ENCODE measurements at places on chromosomes 5 and 9.

GRCh38 chr5:169772688-169773087 is 135.6 kb downstream of the DOCK2 start:
- DNase-seq = no peak

- DNase-seq = no peak
Observed at GRCh38 chr9:22683700-22684075, 237.1 kb downstream of the DMRTA1 start.

DNA sequence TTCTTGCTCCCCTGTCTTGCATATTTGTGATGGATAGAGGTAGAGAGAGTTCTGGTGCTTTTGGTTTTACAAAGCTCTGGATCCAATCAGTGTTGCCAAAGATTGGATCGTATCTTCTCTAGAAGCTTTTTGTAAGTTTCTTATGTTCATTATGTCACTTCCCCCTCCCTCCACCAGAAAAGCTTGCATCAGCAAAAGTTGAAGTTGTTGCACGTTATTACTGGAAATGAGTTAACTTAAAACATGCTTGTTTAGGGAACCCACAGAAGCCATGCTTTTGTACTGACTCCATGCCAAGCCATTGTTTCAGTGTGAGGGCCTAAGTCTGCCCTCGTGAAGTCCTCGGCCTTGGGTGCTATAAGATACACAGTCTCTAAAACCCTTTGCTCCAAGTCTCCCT is 186.5 kb downstream of the ERCC6L2 start:
- DNase-seq = no peak

DNA sequence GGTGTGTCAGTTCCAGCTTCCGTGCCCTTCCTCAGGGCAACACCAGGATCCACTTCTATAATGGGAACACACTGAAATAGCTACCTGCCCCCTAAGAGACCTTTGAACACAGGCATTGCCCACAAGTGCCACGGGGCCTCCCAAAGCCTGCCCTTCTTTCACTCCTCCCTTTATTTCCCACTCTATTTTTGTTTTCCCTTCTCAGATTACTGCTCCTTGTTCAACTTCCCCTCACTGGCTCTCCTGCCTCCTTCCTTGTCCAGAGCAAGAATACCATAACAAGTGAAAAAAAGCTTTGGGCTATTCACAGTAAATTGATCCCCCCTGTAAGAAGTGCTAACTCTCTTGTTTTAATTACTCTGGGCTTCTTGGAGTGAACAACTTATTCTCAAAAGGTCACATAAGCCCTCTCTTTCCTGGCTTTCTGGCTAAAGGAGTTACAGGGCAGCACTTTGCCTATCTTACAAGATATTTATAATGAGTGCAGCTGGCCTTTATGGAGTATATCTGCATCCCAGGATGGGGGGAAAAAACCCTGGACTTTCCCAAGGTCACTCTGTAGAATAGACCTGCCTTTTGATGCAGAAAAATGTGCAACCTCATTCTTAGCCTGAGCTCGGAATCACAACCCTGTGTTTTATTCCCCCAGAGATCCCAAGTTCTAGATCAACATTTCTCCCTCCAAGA is 11.3 kb downstream of the CTXN3 start:
- DNase-seq = no peak

DNA sequence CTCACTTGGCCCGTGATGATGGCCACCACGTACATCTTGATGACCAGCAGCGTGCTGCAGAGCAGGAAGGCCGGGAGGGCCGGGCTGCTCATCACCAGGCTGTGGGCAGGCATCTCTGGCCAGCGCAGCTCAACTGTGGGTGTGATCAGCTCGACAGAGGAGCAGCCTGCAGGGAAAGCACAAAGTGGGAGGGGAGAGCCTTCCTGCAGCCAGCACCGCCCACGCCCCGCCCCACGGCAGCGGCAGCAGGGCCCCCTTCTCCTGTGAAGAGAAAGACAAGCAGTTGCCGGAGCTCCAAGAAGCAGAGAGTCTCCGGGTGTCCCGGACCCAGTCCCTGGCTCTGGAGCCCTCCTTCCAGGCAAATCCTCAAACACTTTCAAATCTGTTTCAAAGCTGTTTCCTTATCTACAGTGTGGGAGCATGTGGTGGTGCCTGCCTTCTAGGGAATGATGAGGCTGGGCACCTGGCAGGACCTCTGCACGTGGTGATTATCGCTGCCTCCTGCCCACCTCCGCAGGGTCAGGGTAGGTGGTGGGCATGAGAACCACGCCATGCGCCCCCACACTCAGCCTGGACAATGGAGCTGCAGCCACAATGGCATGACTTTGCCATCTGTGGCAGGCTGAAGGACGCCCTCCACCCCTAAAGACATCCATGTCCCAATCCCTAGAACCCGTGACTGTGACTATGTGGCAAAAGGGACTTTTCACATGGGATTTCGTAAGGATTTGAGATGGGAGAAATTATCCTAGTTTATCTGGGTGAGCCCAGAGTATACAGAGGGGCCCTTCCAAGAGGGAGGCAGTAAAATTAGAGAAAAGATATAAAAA is at the start of gene PTGES:
Gene PTGES (minus strand): TSS at position 143 of the 830 bp plus-strand sequence. CDS start 30 bp downstream, at position 113.
- no peak for DNase-seq

GRCh38 chr9:97770808-97771372 is 73.8 kb upstream of the XPA start:
- no peak for DNase-seq

DNA sequence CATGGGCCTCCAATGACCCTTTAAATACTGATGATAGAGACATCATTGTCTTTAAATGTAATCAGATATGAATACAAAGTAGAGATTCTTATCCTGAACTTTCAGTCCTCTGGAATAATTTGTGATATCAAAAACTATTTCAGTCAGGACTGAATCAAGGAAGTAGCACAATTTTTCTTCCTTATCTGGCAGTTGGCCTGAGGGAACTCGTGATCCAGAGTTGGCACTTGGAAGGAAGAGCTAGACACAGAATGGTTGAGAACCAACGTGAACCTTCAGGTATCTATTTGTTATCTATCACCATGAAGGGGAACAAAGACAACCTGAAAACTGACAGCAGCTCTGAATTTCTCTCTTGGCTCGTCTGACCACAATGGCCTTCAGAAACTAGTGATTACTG is 269.3 kb downstream of the PRDM9 start:
- no peak for DNase-seq

DNA sequence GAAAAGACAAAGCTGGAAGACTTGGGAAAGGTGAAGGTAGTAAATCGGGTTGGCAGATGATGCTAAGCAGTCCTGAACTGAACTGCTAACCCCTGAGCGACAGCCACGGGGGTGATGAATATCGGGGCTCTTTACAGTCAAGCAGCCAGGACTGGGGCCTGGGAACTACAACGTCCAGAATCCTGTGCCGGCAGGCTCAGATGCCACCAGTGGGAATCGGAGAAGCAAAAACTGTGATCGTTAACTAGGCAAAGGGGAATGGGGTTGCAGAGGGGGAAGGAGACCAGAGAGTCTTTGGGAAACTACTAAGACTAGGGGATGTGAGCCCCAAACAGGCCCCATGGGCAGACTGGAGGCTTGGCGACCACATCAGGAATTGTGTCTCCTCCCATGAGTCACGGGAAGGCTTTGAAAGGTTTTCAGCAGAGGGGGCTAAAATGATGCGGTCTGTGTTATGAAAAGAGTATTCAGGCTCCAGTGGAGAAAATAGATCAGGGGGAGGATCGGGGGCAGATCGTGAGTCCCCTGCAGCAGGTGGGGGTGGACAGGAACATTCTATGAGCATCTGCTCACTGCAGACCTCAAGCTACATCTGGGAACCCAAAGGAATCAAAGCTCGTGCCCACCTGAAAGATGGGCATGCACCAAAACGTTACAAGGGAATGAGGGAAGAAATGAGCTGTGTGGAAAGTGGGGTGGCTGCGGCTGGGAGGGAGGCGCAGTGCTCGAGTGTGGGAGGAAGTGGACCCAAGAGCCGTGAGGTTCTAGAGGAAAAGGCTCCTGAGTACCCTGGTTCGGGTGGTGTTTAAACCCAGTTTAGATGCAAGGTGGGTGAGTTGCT is 53.8 kb downstream of the HRH2 start:
- no peak for DNase-seq

- DNase-seq = no peak
Observed at GRCh38 chr5:52710310-52710971, 77.3 kb upstream of the ITGA1 start.

GRCh38 chr5:138616508-138616907 is 41.3 kb upstream of the HSPA9 start:
- no peak for DNase-seq

- DNase-seq = no peak
Observed at GRCh38 chr5:26326153-26326759, 712.1 kb downstream of the CDH9 start.
